Spleen (tissue), 13 donors: ENCODE measurements at places on chromosomes 2 and 18.

- DNase-seq, result no peak
Observed at GRCh38 chr2:239966853-239967552, 58.1 kb downstream of the NDUFA10 start.

GRCh38 chr2:140988597-140988996 is 1142.2 kb downstream of the LRP1B start:
- DNase-seq, result no peak

DNA sequence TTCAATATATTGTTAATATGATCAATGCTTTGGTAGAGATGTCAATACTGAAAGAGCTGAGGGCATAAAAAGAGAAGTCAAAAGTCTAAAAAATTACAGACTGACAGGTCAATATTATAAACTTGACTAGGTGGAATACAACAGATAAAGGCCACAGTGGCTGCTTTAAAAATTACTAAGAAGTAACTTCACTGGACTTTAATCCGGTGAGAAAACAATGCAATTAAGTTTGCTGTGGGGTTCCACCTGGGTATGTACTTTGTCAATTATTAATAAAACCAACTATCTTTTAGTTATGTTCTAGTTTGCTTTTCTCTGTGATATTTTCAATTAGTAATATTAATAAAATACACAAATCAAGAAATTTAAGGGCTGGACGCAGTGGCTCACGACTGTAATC is 44.7 kb downstream of the RAPH1 start:
- DNase-seq, result no peak

DNA sequence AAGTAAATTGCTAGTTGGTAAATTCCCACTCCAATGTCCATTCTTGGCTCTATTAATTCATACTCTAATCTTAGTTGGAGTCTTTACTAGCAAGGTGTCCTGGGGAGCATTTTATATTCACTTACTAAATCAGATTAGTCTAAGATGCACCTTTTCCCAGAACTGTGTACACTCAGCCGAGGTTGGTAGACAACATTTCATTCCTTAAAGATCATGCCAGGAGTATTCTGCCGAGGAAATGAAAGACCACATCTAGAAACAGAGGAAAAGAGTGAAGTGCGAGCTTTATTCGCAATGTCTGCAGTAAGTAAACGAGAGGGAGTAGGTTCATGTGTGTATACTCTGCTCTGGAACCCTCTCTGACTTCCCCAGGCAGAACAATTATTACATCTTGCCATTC is 14.6 kb upstream of the KYNU start:
- no peak for DNase-seq

DNA sequence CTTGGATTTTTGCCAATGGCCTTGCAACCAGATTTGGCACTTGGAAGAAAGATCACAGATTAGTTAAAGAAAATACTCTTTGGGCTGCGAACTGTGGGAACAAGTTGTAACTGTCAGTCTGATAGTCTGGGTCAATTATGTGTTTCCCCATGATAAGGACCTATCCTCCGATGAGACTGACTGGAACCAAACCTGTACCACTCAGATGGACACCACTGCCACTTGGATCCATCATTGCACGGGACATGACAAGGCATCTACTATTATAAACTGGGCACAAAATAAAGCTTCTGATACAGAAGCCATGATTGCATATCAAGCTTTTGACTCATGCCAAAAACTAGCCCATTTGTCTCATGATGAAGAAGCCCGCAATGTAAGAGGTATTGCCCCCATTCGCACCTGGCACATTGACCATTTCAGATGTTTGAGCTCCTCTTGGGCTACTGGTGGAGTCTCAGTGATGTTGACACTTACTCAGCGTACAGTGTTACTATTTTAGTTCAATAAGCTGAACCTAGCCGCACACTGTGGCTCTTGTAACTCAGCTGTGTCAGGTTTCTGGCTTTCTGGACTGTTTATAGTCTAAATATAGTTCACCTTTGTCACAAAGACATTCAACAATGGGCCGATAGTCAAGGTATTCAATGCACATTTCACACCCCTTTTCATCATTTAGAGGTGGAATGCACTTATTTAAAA is 179.8 kb upstream of the RBBP8 start:
- no peak for DNase-seq

DNA sequence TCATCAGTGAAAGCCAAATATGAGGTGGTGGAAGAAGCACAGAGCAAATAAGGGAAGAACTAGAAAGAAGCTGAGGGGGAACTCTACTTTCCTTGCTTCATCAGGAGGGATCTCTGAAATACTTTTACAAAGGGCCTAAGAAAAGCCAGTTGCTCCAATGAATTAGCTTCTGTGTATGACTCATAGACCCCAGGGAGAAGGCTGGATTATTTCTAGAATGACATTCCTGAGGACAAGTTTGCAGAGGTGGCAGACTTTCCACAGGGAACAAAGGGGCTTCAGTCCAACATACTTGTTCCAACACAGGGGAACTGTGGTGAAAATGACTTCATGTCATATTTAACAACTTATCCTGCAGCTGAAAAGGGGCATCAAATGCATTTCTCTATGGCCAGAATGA is 29.0 kb downstream of the DOK1 start:
- no peak for DNase-seq

GRCh38 chr2:241110089-241110606 is 8.1 kb upstream of the MTERF4 start:
- no peak for DNase-seq

- DNase-seq, result peak; percentile 23
Observed at GRCh38 chr18:48767090-48767690, 183.6 kb downstream of the SMAD7 start.

GRCh38 chr2:133908171-133908570 is 339.9 kb upstream of the NCKAP5 start:
- no peak for DNase-seq

- DNase-seq, result no peak
Observed at GRCh38 chr2:122780251-122780650, 1024.8 kb downstream of the TSN start.

- DNase-seq, result no peak
Observed at GRCh38 chr2:180871649-180872048, 108.8 kb upstream of the UBE2E3 start.

DNA sequence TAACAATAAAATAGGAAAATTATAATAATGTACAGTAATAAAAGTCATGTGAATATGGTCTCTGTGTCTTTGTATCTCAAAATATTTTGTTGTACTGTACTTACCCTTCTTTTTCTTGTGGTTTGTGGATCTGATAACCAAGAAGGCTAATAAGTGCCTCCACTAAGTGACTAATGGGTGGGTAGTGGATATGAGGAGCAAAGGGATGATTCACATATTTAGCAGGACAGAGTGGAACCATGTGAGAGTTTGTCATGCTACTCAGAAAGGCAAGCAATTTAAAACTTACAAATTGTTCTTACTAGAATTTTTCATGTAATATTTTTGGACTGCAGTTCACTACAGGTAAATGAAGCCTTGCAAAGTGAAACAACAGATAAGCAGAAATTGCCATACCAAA is 1241.2 kb upstream of the CDH2 start:
- no peak for DNase-seq

GRCh38 chr2:170229125-170229524 is 51.2 kb downstream of the MYO3B start:
- DNase-seq, result no peak

DNA sequence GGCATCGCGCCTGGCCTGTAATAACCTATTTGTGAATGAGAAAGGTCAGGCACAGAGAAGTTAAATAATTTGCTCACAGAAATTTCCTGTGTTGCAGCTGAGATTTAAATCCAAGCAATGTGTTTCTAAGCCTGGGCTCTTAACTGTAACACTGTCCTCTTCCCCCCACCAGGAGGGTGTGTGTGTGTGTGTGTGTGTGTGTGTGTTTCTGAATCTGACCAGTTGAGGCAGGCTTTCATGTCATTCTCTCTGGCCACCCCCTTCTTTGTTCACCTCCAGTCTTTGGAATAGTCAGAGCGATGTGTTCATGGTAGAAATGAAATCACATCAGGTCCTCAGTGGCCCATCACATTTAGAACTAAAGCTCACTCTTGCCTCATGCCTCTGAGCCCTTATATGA is 81.2 kb downstream of the NEDD4L start:
- no peak for DNase-seq

DNA sequence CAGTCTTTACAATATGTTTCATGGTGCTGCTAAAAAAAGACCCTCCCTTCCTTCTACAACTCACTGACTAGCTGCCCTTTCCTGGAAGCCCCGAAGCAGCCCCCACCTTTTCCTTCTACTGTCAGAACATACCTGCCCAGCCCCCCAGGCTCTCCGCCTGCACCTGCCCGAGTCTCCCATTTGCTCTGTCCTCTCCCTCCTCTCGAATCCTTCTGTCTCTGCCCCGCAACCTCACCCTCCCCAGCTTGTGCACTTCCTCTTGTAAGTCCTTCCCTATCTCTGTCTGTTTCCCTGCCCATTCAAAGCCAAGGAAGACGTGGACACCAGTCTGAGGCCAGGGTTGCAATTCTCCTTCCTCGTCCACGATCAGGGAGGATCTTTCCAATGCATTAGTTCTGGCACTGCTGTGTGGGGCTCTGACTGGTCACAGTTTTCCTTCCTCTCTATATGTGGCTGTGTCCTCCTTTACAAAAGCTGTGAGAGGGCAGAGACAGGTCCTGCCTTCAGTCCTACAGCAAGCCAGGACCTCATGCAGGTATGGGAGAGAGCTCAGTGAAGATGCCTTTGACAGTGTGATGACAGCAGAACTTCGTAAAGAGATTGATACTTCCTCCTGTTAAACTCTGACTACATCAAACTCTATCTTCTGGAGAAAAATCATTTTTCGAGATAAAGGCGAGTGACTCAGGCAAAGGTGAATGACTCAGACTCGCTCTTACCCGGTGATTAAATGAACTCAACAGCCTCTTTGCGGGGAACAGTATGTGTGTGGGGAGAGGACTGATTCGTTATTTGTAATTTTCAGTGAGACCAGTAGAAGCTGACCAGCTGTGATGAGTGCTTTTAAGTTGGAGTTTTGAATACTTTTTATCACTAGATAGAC is 14.2 kb downstream of the TNFRSF11A start:
- no peak for DNase-seq

- peak; percentile 53 for DNase-seq
Observed at GRCh38 chr2:240127911-240128607, 8.0 kb downstream of the COPS9 start.

DNA sequence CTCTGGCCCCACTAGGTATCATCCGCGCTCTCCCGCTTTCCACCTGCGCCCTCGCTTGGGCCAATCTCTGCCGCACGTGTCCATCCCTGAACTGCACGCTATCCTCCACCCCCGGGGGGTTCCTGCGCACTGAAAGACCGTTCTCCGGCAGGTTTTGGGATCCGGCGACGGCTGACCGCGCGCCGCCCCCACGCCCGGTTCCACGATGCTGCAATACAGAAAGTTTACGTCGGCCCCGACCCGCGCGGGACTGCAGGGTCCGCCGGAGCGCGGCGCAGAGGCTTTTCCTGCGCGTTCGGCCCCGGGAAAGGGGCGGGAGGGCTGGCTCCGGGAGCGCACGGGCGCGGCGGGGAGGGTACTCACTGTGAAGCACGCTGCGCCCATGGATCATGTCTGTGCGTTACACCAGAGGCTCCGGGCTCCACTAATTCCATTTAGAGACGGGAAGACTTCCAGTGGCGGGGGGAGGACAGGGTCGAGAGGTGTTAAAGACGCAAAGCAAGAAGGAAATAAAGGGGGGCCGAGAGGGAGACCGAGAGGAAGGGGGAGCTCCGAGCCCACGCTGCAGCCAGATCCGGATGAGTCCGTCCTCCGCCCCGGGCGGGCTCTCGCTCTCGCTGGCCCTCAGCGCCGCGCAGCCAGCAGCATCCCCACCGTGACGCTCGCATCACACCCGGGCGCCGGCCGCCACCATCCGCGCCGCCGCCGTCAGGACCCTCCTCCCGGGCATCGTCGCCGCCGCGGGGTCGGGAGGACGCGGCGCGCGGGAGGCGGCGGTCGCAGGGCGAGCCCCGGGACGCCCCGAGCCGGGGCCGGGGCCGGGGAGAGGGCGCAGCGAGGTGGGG is 664 bp downstream of the NETO1 start:
- DNase-seq, result peak; percentile 81

- no peak for DNase-seq
Observed at GRCh38 chr2:151664520-151664919, 69.8 kb downstream of the NEB start.

DNA sequence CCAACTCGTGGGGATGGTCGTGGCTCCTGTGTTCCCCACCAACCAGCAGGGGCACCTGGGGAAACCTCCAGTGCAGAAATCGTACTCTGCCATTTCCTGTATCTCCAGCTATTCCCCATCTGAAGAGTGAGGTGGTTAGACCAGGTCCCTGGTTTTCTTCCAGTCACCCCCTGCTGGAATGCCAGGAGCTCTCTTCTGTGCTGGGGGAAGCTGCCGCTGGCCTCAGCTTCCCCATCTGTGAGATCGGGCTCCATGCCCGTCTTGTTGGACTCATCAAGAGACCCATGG is 119.7 kb downstream of the INHBB start:
- DNase-seq, result no peak

DNA sequence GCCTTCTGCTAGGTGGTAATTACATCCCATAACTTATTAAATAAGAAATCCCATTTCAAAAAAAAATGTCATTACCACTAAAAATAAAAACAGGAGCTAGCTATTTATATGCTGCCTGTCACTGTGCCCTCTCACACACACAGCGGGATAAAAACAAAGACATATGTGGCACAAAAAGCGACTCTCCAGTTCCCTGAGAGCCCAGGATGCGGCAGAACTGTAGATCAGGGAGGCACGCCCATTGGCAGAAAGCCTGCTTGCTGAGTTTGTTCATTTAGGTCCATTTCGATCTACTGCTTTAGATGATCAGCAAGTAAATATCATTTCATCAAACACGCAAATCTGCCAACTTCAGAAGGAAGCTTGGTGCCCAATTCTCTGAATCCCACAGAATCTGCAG is 124.4 kb downstream of the TMEM163 start:
- DNase-seq, result no peak

- no peak for DNase-seq
Observed at GRCh38 chr2:201383136-201383535, 26.0 kb upstream of the FLACC1 start.

GRCh38 chr2:119184512-119184911 is 26.0 kb upstream of the C1QL2 start:
- no peak for DNase-seq

DNA sequence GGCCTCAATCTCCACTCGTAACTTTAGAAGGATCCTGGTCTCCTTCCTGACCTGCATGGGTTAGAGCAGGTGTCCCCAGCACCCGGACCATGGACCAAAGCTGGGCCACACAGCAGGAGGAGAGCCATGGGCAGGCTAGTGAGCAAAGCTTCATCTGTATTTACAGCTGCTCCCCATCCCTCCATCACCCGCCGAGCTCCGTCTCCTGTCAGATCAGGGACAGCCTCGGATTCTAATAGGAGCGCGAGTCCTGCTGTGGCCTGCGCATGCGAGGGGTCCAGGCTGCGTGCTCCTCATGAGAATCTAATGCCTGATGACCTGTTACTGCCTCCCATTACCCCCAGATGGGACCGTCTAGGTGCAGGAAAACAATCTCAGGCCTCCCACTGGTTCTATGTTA is 297.7 kb upstream of the SALL3 start:
- no peak for DNase-seq
